Stimulated activated CD4-positive, alpha-beta T cell treated with anti-CD3 and anti-CD28 coated beads, Interleukin-4, amount 100 ng/mL, for 48 hours (primary cell): ENCODE measurements at places on chromosomes 5 and 9.

GRCh38 chr9:107994648-107995047 is 505.1 kb upstream of the KLF4 start:
- DNase-seq = no peak

DNA sequence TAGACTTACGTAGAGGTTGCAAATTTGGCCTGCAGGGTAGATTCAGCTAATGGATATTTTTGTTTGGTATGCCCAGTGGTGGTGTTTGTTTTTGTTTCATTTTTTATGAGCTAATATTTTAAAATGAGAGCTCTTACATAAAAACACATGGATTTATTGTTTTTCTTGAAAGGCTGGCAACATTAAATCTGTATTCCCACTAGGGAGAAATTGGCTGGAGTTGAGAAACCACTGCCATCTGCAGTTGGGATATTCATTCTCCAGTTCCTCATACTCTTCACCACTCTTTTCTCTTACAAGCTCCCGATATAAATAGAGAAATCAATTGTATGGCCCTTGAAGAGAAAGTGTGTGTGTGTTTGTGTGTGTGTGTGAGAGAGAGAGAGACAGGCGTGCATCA is 143.3 kb downstream of the ALDH1A1 start:
- DNase-seq = no peak

DNA sequence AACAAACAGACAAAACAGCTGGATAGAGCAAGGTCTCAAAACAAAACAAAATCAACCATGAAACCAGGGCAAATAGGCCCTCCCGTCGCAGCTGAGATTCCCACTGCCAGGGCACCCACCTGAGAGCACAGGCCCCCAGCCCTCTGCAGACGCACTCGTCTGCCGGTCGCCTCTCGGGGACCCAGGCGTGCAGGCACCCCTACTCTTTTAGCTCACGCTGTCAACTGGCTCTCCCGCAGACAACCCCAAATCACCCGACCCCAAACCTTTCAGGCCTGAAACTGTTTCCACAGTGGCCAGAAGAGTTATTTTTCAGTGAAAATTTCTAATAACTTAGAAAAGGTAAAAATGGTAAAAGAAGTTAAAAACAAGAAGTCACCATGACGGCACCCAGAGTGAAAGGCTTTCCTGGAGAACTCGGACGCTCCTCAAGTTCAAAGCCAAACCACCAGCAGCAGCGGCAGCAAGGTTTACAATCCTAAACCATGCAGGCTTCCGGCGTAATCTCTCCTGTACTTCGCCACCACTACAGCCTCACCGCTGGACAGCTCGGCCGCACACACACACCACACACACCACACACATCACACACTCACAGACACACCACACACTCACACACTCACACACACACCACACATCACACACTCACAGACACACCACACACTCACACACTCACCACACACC is 1.9 kb upstream of the UBE2QL1 start:
- no peak for DNase-seq

DNA sequence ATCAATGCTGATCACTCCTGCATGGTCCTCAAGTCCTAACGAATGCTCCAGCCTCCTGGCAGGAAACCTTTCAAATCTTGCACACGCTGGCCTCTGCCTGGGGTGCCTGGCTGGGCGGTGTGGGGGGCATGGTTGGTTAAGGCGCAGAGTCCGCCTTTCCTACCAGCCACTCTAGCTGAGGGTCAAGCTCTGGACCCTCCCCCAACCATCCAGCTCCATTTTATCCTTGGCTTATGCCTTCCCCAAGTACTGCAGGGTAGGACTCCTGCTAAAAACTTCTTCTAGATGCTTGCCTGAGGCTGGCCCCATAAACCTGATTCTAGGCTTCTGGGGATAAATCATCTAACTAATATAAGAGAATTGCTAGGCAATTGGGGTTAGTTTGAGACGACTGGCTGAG is 808 bp upstream of the MVB12B start:
- no peak for DNase-seq

DNA sequence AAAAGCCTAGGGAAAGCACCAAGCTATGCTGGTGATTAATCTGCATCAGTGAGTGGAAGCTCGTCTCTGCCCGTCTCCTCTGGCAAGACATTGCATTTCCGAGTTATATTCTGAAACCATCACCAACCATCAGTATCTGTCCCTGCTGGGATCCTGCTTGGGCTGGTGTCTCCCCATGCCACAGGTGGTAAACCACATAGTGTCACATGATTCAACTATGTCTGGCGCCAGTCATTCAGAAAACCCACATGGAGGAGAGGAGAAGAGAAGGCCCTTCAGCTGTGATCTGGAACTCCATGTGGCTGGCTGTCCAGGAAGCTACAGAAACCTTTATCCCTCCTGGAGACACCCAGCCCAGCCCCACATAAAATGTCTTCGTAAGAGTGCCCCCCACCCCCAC is 4.8 kb downstream of the IL9 start:
- DNase-seq = peak; percentile 50

GRCh38 chr5:73902327-73903051 is 276.5 kb downstream of the ARHGEF28 start:
- no peak for DNase-seq

- no peak for DNase-seq
These were observed 25.8 kb downstream of the NSUN2 start for GRCh38 chr5:6606884-6607558.

- DNase-seq = no peak
These were observed 336.4 kb downstream of the ARL15 start for GRCh38 chr5:53974021-53974420.

DNA sequence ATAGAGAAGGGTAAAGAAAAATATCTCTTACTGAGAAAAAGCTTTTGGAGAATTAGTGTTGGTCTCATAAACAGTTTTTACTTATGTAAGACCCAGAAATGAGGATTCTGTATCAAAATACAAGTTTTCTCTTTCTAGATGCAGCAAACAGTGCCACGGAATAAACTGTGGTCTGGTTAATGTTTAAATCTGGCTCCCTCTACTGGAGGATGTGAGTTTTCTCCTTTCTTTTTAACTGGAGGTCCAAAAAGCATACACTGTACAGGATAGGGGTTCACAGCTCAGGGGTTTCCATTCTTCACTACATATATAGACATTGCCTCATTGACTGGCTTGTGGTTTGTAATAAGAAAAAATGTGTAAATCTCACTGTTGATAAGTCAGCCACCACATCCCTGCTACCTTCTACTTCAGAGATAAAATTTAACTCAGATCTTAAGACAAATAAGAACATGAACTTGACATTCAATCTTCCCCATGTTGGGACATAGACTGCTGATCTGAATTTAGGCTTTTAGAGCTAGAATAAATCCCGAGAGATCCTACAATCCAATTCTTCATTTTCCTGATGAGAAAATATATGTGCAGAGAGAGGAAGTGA is 98.9 kb downstream of the CFAP95 start:
- no peak for DNase-seq

GRCh38 chr9:99039505-99040182 is 65.3 kb upstream of the TGFBR1 start:
- DNase-seq = no peak

- no peak for DNase-seq
These were observed 248.1 kb downstream of the PDE4D start for GRCh38 chr5:59645380-59645779.

DNA sequence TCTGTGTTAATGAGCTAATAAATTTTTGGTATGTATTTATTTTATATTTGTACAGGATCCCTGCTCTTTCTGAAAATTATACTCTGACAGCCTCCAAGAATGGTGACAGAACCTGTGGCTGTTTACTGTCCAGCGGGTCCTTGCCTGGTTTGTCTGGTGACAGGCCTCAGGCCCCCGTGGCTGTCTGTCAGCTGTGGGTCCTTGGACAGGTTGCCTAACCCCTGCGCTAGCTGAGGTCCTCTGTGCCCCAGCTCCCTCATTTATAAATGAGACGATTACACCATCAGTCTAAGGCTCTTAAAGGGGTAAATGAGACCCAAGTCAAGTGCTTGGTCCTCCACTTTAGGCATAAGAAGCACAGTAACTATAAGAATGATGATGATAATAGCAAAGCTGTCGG is 125.1 kb upstream of the COL5A1 start:
- DNase-seq = no peak

DNA sequence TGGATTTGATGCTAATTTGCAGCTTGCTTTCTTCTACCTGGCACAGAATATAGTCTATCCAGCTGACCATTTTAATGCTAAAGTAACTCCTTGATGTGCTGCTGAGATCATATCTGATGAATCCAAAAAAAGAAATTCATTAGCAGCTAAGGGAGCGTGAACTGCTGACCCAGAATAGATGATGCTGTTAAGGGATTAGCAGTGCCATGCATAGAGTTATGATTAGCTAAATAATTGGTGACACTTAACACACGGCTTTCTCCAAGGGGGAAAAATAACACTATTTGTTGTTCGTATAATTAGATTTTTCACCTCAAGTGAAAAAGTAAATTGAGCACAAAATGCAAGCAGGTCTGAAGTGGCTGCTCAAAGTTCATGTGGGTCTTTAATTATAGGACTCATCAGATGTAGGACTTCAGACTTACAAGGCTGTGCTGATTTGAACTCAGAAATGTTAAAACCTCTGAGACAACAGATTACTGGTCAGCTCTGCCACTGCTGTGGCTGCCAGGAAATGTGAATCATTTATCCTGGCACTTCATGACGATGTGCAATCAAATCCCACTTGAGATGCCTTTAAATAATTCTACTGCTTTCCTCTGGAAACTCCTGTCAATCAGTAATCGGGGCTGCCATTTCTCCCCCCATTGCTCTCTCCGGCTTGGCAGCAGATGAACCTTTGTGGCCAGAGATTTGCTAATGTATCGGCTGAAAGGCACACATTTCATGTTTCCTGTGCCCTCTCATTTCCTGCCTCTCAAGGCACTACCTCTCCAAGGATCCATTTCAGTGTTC is 291.6 kb upstream of the C9orf72 start:
- DNase-seq = no peak

- no peak for DNase-seq
These were observed 99.5 kb downstream of the GHR start for GRCh38 chr5:42522783-42523182.

DNA sequence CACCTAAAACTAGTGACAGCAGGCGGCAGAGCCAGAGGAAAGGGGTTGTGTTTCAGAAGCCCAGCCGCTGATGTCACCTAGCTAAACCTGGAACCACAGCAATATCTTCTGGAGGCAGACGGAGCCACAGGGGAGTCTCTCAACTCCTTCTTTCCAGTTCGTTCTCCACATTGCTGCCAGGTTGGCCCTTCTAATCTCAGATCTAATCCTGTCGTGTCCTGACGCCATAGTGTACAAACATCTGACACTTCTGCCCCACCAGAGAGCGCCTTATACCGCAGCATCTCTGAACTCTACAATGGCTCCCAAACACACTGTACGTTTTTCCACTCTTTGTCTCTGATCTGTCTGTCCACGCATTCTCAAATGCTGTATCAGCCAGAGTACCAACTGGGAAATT is 240.0 kb downstream of the SMARCA2 start:
- DNase-seq = no peak

- DNase-seq = no peak
These were observed 48.9 kb upstream of the TDRD7 start for GRCh38 chr9:97362777-97363545.
